Eye (tissue), 1 donor: ENCODE measurements at places on chromosomes 1 and 21.

DNA sequence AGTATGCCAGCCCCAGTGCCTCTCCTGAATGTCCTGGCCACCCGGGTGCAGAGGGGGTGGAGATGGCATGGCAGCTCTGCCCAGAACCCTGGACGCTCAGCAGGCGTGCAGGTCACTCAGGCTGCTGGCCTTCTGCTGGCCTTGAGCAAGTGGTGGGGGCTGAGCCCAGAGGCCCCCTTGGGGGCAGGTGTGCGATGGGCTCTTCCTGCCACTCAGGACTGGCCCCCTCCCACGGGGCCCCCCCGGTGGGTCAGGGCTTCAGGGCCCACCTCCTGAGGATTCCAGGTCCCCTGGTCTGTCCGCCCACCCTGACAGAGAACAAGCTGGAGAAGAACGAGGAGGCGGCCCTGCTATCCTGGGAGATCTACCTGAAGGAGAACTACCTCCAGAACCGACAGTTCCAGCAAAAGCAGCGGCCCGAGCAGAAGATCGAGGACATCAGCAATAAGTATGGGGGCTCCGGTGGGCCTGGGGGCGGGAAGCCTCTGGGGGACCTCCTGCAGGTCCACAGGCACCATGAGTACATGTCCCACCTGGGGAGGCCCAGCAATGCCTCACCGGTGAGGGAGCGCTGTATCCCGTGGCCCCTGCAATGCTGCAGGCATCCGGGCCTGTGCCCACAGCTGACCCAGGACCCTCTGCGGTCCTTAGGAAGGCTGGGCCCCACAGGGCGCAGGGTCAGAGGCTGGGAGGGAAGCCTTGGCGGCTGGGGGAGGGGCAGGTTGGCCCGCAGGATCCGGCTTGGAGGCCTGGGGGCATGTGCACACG lies 37.0 kb upstream of the LRRC3 start:
- DNase-seq, result no peak

DNA sequence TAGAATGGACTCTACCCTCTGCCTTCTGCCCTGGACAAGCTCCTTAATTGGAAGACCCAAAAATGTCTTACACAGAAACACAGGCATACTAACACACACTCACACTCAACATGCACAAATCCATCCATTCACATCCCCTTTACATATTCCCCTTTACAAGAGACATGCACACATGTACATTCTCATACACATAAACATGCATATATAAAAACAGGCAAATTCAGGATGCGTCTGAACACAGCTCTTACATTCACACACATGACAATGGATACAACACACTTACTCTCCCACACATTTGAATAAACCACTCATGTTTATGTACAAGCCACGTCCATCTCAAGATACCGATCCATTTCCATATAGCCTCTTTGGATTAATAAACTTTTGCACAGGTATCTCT lies 84.4 kb downstream of the HMGB4 start:
- DNase-seq, result no peak

DNA sequence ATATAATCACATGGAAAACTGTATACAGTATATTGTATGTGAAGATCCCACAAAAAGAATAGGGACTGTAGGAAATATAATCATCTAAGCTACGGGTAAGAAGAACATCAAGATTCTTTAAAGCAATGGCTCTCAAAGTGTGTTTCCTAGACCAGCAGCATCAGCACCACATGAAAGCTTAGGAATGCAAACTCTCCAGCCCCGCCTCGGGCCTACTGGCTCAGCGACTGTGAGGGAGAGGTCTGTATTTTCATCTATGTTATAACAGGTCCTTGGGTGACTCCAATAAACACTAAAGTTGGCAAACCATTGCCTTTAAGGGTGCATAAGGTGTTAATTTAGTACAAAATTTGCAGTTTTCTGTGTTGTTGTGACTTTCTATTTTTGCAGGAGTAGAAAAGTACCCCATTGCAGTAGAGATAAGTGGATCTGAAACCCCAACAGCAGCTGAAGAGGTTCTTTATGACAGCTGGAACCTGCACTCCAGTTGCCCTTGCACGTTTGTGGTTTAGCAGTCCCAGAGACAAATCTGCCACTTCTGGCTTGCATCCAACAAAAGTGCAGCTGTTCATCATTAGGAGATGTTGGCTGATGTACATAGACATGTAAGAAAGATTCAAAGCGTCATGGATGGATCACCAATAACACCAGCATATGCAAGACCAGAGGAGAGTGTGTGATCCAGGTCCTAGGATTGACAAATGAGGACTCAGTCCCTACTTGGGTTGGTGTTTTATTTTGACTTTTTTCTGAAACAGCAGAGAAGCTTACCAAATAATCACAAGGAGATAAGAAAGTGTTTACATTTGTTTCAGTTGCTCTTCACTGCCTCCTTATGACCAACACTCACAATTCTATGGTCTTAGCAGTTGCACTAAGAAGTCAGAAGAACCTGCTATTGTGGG lies 15.9 kb upstream of the IFNAR1 start:
- DNase-seq, result peak; percentile 68

GRCh38 chr1:15151377-15151806 lies 2.2 kb upstream of the TMEM51 start:
- peak; percentile 38 for DNase-seq

DNA sequence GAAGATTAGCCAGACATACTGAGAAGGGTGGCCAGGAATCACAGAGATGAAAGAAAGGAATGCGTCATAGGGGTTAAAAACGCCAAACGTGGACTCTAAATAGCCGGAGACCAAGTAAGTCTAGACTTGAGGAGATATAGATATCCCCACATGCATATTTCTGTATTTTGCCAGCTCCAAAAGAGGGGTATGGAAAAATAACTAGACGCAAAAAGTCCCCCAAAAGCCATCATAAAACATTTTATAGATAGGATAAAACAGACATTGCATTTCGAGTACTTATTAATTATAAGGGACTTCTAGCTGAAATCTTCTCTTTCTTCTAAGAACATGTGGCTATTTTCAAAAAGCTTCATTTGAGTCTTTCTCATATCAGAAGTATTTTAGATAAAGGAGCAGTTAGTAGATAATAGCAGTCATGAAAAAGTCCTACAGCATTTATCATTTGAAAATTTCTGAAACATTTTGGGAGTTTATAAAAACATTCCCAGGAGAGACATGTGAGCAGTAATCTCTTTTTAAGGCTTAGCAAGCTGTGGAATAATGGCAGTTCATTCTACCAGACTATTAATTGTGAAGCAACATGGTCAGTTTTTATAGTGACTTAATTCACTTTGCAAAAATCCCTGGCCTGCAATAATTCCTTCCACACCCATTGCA lies 6.1 kb downstream of the KIF26B start:
- DNase-seq, result no peak

- DNase-seq, result no peak
Observed at GRCh38 chr1:109210058-109210457, 3.7 kb upstream of the SARS1 start.

DNA sequence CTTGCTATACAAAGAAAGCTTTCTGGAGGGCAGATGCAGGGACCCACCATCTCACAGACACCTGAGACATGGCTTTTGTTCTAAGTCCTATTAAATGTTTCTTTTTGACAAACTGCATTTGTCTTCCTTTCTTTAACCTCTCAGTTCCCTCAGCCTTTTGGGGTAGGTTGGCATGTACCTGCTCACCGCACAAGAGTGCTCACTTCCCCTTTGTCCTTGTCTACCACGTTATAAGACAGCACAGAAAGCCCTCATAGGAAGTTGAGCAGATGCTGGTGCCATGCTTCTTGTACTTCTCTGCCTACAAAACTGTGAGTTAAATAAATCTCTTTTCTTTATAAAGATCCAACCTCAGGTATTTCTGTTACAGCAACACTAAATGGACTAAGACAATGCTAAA lies 31.9 kb upstream of the RGS21 start:
- no peak for DNase-seq

DNA sequence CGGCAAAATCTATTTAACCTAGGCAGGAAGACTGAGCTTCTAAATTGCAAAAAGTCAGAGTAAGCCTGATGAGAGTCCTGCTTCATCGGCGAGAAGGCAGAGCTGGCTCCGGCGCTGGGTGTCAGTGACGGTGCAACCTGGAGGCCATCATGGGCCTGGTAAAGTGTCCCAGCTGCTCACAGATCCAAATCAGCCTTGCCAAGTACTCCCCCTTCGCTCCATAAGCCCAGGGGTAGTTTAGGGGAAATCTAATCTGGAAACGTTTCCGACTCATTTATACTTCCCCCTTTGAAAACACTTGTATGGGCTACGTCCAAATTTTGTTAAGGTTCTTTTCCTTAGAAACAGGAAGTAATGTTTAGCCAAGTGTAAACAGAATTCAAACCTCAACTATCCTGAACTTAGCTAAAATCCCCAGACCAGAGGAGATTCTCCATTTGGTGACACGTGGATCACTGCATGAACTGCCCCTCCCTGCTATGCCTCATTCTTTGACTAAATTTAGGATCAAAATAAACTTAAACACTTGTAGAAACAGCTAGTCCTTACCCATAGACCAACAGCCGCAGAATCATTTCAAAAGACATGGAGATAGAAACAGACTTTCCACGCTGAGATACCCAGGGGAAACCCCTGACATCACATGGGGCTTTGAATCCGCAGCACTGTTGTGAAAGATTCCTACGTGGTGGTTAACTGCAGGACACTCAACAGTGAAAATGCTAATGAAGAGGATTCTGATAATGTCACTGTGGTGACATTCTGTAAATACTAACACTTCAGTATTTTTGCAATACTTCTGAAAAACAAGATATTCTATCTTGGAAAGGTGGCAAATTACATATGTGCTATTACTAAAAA lies 172.7 kb downstream of the TGFBR3 start:
- no peak for DNase-seq

DNA sequence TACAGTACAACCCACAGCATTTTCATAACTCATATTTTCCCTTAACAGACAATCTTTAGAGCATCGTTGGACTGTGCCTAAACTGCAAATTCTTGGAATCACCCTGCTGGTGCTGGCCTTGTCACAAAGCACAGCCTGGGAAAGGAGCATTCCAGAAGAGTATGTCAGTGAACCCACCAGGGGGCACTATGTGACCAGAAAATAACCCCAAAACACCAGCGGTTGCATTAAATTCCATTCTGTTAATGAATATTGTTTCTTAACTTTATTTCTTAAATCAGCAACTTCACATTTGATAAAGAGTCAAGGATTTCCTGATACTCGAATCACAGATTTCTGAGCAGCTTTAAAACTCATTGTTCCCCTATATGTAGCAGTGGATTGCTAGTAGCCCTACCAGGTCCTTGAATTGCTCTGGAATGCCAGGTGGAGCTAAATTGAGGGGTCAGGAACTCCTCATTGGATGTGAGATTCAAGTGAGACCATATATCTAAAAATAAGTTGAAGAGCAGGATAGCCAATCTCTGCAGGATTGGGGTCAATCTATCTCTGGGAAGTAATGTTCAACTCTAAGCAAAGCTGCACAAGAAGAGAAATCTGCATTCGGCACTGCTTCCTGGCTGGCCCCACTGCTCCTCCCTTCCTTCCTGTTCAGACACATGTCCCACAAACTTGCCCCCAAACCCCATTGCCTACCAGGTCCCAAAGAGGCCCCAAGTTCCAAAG lies 12.7 kb upstream of the RAB4A start:
- peak; percentile 89 for DNase-seq

GRCh38 chr1:227726924-227727599 lies 8.0 kb downstream of the JMJD4 start:
- no peak for DNase-seq

DNA sequence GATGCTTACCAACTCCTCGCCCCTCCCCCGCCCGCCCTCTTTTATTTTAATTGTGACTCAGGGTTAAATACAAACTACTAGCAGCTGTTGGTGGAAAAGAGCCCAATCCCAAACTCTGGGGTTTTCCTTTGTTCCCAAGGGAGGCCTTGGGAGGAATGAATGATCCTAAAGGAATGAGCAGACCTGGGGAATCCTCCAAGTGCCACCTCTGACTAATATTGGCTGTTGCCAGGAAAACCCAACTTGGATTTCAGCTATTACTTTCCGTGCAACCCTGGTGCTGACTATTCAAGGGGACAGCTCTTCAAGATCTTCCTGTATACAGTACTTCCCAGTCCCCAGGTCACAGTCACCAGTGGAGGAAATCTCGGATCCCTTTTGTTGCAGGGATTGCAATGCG lies 1.3 kb upstream of the S100A10 start:
- DNase-seq, result peak; percentile 40
